CD4-positive, alpha-beta T cell (primary cell): ENCODE measurements at places on chromosomes 3 and 15. TPM values are rescaled to one million over a fixed set of nuclear protein-coding genes. Genes with fewer than 3 reads are reported as not detected.

TAMM41 gene
- total RNA-seq: 19.7 TPM

HCLS1 gene
- total RNA-seq: 204 TPM

FRMD4B gene
- 7.7 TPM for total RNA-seq

SLC9C1 gene
- total RNA-seq: not detected

C3orf20 gene
- not detected for total RNA-seq

DNA sequence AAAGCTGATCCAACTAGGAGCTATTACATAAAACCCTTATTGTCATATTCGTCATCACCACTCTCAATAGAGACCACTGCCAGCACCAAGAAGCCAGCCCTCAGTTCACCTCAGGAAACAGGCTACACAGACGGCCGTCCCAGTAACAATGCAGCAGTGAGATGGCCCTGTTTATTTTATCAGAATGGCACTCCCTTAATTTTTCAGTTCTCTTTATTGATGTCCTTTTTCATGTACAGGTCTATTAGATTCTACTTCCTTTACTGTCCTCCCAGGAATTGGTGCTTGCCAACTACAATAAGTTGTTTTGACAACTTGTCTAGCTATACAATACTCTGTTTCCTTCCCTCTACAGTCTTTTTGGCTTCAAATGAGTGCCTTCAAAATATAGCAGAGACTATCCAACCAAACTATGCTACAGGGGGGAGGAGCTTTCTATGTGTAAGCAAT is 272.5 kb downstream of the ZBTB20 start:
- H3K4me3 ChIP-seq: no peak overlapping the region
- H3K27me3 ChIP-seq: no peaks in the 10 kb centered on the region
- no peaks in the 10 kb centered on the region for H3K4me1 ChIP-seq

- H3K27ac ChIP-seq: no peak overlapping the region
- DNase-seq: no peak
- peaks cover 4% of the 10 kb centered on the region for H3K4me1 ChIP-seq
- H3K27me3 ChIP-seq: no peaks in the 10 kb centered on the region
- no peaks in the 10 kb centered on the region for H3K36me3 ChIP-seq
These were observed 7.5 kb upstream of the PLA2G4D start for GRCh38 chr15:42101861-42102260.

GRCh38 chr15:40290918-40291574 is 8.2 kb upstream of the ANKRD63 start:
- no peak for DNase-seq
- no peak overlapping the region for H3K27ac ChIP-seq
- H3K4me3 ChIP-seq: no peak overlapping the region
- H3K36me3 ChIP-seq: peaks cover 82% of the 10 kb centered on the region
- no peaks in the 10 kb centered on the region for H3K27me3 ChIP-seq

DNA sequence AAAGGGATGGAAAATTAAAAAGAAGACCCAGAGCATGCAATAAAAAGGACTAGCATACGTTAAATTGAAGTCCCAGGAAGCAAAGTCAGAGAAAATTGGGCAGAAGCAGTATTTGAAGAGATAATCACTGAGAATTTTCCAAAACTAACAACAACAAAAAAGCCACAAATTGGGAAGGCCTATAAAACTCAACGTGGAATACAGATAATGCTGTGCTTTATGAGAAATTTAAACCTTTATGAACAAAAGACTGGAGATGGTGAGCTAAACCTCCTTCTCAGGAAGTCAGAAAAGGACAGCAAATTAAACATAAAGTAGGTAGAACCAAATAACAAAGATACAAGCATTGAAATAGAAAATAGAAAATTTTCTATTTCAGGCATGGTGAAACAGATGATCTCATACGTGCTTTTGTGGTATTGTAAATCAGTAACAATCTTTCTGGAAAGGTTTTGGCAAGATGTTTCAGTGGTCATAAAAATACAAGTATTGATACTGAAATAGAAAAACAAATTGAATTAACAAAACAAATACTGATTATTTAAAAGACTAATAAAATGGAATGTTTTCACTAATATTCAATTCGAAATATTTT is 55.6 kb downstream of the LYSMD4 start:
- no peaks in the 10 kb centered on the region for H3K27me3 ChIP-seq
- no peak for DNase-seq
- H3K4me3 ChIP-seq: no peak overlapping the region
- H3K4me1 ChIP-seq: no peaks in the 10 kb centered on the region

DNA sequence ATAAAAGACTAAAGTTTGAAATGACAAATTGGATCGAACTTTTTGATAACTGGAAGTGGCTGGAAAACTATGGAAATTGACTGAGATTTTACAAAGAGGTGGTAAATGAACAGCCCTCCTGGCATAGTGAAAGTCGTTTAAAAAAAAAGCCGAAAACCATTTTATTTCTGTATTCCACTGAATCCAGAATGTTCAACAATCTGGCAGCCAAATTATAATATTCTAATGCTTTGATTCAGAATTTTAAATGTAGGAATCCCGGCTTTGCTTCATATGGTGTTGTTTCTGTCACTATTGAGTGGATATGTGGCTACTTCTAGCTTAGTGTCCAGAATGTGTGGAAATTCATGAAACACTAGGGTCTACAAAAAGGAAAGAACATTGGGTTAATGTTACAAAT is 208.9 kb upstream of the DCBLD2 start:
- no peaks in the 10 kb centered on the region for H3K27me3 ChIP-seq
- H3K4me1 ChIP-seq: no peaks in the 10 kb centered on the region
- no peak for DNase-seq

GRCh38 chr3:116473602-116474001 is 28.3 kb upstream of the LSAMP start:
- H3K4me1 ChIP-seq: no peaks in the 10 kb centered on the region
- DNase-seq: no peak
- H3K36me3 ChIP-seq: no peaks in the 10 kb centered on the region
- H3K27me3 ChIP-seq: no peaks in the 10 kb centered on the region

- H3K4me1 ChIP-seq: no peaks in the 10 kb centered on the region
- DNase-seq: no peak
- no peak overlapping the region for H3K27ac ChIP-seq
- H3K4me3 ChIP-seq: no peak overlapping the region
These were observed 93.2 kb upstream of the MBNL1 start for GRCh38 chr3:152175528-152175889.

- no peaks in the 10 kb centered on the region for H3K36me3 ChIP-seq
- H3K4me3 ChIP-seq: no peak overlapping the region
- H3K27me3 ChIP-seq: no peaks in the 10 kb centered on the region
- H3K4me1 ChIP-seq: no peaks in the 10 kb centered on the region
- H3K27ac ChIP-seq: no peak overlapping the region
- DNase-seq: no peak
These were observed 1077.8 kb downstream of the ZPLD1 start for GRCh38 chr3:103512595-103512994.

GRCh38 chr3:172145031-172145686 is 105.8 kb downstream of the FNDC3B start:
- no peak for DNase-seq
- H3K27ac ChIP-seq: no peak overlapping the region
- H3K36me3 ChIP-seq: no peaks in the 10 kb centered on the region
- no peak overlapping the region for H3K4me3 ChIP-seq
- H3K27me3 ChIP-seq: no peaks in the 10 kb centered on the region
- H3K4me1 ChIP-seq: peaks cover 5% of the 10 kb centered on the region

DNA sequence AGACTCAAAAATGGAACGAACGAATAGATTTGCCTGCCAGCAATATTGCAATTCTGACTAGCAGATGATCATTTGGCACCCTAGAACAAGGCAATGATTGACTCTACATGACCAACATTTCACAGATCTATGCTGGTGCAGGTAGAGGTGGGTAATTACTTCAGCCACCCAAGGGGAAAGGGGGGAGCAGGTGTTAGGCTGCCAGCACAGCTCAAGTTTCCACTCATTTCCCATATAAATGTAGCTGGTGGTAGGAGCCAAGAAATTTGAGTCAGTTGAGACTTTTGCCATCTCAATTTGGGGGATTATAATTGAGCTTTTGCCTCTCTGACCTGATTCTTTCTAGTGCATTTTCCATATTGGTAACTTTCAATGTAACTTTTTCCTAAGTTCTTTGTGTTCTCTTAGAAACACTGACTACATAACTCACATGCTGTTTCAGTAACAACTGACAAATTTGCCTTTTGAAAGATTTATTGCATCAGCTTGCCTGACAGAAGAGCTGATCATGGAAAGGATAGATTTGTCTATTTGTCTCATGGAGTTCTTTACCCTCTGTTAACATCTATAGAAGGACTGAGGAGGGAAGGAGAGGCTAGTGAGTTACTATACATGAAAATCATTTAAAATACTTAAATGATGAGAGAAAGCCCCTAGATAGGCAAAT is 902.5 kb downstream of the ZPLD1 start:
- no peak overlapping the region for H3K27ac ChIP-seq
- no peak overlapping the region for H3K4me3 ChIP-seq
- no peaks in the 10 kb centered on the region for H3K27me3 ChIP-seq
- H3K4me1 ChIP-seq: no peaks in the 10 kb centered on the region

GRCh38 chr15:56734013-56734635 is 815 bp upstream of the ZNF280D start:
- H3K4me3 ChIP-seq: peak overlapping the region; percentile 79
- H3K27me3 ChIP-seq: no peaks in the 10 kb centered on the region
- H3K4me1 ChIP-seq: peaks cover 27% of the 10 kb centered on the region
- peak overlapping the region; percentile 48 for H3K27ac ChIP-seq
- DNase-seq: no peak

- no peak overlapping the region for H3K4me3 ChIP-seq
- H3K36me3 ChIP-seq: no peaks in the 10 kb centered on the region
- no peaks in the 10 kb centered on the region for H3K27me3 ChIP-seq
- no peak overlapping the region for H3K27ac ChIP-seq
- H3K4me1 ChIP-seq: peaks cover 29% of the 10 kb centered on the region
- DNase-seq: no peak
These were observed 10.6 kb downstream of the GRM2 start for GRCh38 chr3:51717446-51717845.

DNA sequence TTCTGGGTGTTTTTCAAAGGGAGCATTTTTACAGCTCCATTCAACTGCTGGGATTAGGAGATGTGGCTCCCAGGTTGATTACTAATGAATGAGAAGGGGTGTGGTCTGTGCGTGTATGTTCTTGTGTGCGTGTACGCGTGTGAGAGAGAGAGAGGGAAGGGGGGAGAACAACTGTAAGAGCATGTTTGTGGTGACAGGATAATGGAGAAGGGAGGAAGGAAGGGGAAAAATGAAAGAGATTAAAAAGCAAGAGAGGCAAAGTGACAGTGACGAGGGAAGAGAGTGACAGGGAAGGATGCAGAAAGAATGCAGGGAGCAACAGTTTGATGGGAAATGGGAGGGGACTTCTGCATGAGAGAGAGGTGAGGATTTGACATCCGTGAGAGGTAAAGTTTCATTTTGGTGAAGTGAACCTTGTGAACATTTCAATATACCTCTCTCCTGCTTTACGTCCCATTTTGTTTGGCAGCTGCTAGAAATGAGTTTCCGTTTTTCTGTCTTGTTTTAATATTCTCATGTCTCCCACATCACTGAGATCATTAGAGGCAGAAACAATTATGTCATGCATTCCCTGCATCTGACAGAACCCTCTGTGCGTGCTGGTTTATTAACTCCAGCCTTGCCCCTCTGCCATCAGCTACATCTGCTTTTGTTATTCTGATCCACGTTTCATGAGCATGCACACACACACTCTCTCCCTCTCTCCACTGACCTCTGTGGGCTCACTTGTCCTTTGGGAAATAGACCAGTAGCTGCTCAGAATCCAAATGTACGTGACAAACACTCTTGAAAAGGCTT is 161.6 kb downstream of the GAP43 start:
- peak overlapping the region; percentile 94 for H3K27ac ChIP-seq
- no peak for DNase-seq
- H3K36me3 ChIP-seq: no peaks in the 10 kb centered on the region

- no peaks in the 10 kb centered on the region for H3K4me1 ChIP-seq
- no peak overlapping the region for H3K27ac ChIP-seq
- no peak overlapping the region for H3K4me3 ChIP-seq
- no peak for DNase-seq
- H3K36me3 ChIP-seq: no peaks in the 10 kb centered on the region
- H3K27me3 ChIP-seq: no peaks in the 10 kb centered on the region
These were observed 501.7 kb upstream of the ARPP21 start for GRCh38 chr3:35137612-35138011.

DNA sequence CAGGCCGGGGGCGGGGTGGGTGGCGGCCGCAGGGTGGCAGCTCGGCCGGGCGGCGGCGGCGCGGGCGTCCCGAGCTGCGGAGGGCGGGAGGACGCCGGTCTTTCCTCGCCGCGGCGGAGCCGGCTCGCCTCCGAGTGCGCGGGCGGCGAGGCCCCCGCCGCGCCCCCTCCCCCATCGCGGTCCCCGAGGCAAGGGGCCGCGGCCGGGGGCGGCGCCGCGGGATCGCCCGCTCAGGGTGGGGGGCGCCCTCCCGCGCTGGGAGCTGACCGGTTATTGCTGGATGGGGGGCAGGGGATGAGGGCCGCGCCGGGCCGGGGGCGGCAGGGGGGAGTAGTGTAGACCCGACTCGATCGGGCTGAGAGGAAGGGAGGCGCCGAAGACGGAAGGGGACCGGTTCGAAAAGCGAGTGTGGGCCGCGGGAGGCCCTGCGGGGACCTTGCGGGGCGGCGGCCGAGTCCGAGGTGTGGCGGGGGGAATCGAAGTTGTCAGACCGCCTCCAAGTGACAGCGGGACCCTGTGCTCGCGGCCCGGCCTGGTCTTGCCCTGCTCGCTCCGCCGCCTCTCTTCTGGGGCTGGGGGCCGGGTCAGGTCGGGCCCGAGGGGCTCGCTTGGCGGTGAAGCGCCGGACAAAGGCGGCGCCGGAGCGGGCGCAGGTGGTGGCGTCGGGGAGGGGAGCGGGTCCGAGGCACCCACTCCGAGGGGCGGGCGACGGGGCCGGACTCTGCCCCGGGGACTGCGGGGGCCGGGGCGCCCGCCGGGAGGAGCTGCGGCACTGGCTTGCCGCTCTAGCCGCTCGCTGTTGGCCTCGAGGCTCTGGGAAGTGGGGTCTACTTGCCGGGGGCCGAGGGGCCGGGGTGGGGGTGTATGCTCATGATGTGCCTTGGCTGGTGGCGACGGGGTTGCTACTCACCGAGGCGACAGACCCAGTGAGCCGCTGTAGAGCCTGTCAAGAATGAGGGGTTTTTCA is 1.1 kb downstream of the BAHD1 start:
- H3K4me3 ChIP-seq: peak overlapping the region; percentile 64
- peaks cover 15% of the 10 kb centered on the region for H3K27me3 ChIP-seq
- peaks cover 71% of the 10 kb centered on the region for H3K4me1 ChIP-seq

- H3K36me3 ChIP-seq: no peaks in the 10 kb centered on the region
- H3K27me3 ChIP-seq: peaks cover 2% of the 10 kb centered on the region
- peaks cover 4% of the 10 kb centered on the region for H3K4me1 ChIP-seq
- no peak overlapping the region for H3K27ac ChIP-seq
- H3K4me3 ChIP-seq: no peak overlapping the region
- DNase-seq: no peak
These were observed 51.7 kb upstream of the HES1 start for GRCh38 chr3:194084284-194084683.
